ENCODE measurements at places on chromosomes 5 and 9. TPM values are rescaled to one million over a fixed set of nuclear protein-coding genes. Genes with fewer than 3 reads are reported as not detected.

Gene TAF11L10
- not detected for total RNA-seq

Gene ASPN
- not detected for total RNA-seq

Gene PCDHB2
- 0.37 TPM for total RNA-seq

Gene PRXL2C
- total RNA-seq: 22.7 TPM

Gene ECSCR
- 67.7 TPM for total RNA-seq

Gene GLRA1
- not detected for total RNA-seq

Gene PTGDS
- not detected for total RNA-seq

Gene KIF27
- total RNA-seq: 0.87 TPM

Gene EQTN
- not detected for total RNA-seq

Gene MCIDAS
- total RNA-seq: 2.8 TPM

Gene HAVCR1
- not detected for total RNA-seq

Gene FBP2
- total RNA-seq: not detected

Gene CDKN2B-AS1
- total RNA-seq: 2.7 TPM

Gene ACTBL2
- total RNA-seq: 0.47 TPM

Gene EGFLAM
- 0.13 TPM for total RNA-seq

Gene PDE6A
- total RNA-seq: not detected

Gene PRSS3
- 6.8 TPM for total RNA-seq

Gene PAEP
- 15.7 TPM for total RNA-seq

Gene RABL6
- 87.9 TPM for total RNA-seq

Gene AKNA
- total RNA-seq: 4.2 TPM

Gene SHB
- total RNA-seq: 42.8 TPM

Gene CBY3
- not detected for total RNA-seq

Gene RMRP
- 6,816 TPM for total RNA-seq
